ENCODE measurements at places on chromosomes 7 and 10. TPM values are rescaled to one million over a fixed set of nuclear protein-coding genes. Genes with fewer than 3 reads are reported as not detected.

GPR146 gene
- 0.33 TPM for total RNA-seq

HDAC9 gene
- not detected for total RNA-seq

CYP26C1 gene
- not detected for total RNA-seq

PRLHR gene
- total RNA-seq = not detected

TMEM236 gene
- total RNA-seq = 0.39 TPM

CPN1 gene
- not detected for total RNA-seq

GPR15LG gene
- total RNA-seq = not detected

All from placental epithelial cell (primary cell).